EH (cell line): ENCODE measurements at places on chromosomes 7 and 10.
A peak's percentile ranks its signal among the peaks of the same experiment; 100 is the strongest.

- DNase-seq = no peak
Measured at GRCh38 chr10:55446441-55447002, 645.5 kb upstream of the PCDH15 start.

GRCh38 chr7:74380720-74381119 is 73.0 kb upstream of the GTF2IRD1 start:
- DNase-seq = no peak

DNA sequence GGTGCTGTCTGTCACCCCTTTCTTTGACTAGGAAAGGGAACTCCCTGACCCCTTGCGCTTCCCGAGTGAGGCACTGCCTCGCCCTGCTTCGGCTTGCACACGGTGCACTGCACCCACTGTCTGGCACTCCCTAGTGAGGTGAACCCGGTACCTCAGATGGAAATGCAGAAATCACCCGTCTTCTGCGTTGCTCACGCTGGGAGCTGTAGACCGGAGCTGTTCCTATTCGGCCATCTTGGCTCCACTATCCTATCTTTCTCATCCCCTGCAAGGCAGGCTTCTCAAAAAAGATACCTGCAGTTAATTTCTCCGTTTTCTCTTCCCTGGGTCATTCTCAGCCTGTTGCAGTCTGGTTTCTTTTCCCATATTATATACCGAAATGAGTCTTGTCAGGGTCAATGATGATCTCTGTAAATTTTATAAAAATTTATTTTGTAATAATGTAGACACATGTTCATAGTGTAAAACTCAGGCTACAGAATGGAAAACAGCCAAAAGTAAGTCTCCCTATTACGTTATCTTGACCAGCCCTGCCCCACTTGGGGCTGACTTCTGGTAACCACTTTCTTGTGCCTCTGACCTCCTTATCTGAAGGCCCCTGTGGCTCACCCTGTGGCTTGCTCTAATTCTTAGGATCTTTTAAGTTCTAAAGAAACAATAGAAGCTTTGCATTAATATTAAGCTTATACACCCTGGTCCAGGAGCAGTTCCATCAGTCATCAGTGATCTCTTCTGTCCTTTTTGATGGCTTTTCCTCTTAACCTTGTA is 20.7 kb downstream of the BLVRA start:
- no peak for DNase-seq

DNA sequence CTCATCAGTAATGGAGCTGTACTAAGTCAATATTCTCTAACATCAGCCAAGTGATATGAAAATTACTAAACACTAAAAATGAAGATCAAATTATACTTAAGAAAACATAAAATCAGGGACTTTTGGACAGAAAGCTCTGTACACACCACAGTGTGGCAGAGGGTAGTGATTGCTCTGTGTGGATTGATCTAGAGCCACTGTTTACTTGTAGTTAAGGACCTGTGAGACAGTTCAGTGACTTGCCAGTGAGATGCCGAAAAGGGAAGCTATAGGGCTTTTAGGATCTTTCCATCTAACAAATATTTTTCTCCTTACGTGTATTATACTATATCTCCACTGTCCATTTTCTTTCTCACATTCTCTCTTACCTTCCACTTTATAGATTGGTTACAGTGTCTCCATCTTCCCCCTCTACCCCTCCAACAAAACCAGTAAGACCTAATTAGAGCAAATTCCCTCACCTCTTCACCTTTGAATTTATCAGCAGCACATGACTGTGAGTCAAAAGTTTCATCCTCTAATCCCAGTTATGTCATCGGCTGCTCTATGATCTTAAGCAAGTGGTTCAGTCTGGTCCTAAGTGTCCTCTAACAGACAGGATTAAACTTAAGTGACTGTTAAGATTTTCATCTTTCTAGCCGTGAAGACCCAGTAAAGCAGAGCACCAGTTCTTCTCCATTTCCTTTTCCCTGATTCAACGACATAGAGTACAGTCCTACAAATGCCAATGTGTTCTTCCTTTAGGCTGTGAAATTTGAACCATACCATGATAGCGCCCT is 6.9 kb downstream of the PIK3CG start:
- DNase-seq = no peak

DNA sequence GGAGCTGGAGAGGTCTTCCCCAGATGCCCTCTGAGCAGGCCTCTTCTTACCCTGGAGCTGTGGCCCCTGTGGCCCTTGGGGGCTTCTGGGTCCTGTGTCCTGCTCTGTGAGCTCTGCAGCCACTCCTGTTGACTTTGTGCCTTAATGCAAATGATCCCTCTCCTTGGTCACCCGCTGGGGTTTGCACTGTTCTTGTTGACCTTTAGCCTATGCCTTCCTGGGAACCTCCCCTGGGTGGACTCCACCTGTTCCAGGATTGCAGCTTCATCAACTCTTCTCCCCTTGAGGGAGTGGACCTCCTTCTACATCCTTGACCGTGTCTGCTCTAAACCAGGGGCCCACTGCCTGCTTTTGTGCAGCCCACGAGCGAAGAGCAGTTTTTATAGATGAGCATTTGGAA is 58.6 kb upstream of the CTBP2 start:
- DNase-seq = no peak

DNA sequence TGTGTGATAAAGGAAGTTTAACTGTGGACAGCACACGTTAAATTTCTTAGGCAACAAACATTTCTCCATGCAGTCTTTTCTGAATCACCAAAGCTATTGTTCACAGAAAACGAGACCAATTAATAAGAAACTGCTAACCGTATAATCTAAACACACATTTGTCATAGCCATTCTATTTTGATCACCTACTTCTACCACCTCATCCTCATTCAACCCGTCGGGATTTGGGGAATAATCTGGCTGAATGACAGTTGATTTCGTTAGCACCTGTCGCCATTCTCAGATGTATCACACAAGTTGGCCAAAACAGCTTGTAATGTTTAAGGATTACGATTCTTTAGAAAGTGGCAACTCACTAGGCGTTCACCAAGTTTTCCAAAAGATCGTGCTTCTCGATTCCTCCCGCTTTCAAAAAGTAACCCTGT is 1.2 kb downstream of the EZH2 start:
- DNase-seq = peak; percentile 10

DNA sequence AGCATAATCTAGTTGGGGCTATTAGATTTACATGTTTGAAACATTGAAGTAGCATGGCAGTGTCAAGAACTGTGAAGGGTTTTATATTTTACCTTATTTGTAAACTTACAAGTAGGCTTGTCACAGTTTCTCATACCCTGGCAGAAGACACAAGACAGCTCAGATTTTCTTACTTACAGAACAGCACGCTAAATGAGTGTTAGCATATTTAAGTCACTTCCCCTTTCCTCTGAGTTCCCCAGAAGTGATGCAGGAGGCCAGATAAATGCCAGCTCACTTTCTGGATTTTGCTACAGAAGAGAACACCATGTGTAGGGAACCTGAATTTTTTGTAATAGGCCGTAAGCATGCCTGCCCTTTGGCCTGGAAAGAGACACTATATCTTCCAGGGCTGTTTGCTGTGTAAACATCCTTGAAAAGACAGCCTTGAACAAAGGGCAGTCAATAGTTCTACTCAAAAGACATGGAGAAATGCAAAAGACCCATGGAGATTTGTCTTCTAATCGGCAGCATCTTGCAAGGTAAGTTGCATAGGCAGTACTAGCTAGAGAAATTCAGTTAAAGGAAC is 279.1 kb downstream of the PHF14 start:
- no peak for DNase-seq

- no peak for DNase-seq
Measured at GRCh38 chr7:37097276-37097675, 351.4 kb downstream of the ELMO1 start.

DNA sequence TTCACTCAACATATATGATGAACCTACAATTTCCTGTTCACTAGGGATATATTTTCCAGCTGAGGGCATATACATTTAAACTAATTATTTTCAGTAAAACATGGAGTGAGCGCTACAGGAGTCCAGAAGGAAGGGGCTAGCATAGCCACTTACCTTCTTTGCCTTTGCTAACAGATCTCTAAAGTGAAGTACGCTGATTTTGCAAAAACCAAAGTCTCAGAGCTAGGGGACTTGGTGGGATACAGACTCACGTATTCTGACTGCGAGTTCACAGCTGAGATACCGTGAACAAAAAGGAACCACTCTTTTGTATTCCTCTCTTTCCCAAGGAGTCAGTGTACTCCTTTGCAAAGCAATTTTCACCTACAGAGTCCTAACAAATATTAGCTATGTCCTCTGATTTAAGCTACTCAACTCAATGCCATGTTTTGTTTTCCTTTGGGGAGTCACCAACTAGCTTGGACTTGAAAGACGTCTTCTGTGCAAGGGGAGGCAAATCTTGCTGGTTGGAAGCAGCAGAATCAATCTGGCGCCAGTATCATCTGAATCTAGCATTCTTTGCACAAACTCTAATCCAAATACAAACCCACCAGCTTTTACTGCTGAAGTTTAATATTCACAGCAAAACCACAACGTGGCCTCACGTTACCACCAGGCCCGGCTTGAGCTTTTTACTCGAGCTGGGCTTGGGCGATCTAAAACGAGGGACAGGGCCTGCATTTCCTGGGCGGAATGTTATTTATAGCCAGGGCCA is 657 bp downstream of the CDNF start:
- no peak for DNase-seq

DNA sequence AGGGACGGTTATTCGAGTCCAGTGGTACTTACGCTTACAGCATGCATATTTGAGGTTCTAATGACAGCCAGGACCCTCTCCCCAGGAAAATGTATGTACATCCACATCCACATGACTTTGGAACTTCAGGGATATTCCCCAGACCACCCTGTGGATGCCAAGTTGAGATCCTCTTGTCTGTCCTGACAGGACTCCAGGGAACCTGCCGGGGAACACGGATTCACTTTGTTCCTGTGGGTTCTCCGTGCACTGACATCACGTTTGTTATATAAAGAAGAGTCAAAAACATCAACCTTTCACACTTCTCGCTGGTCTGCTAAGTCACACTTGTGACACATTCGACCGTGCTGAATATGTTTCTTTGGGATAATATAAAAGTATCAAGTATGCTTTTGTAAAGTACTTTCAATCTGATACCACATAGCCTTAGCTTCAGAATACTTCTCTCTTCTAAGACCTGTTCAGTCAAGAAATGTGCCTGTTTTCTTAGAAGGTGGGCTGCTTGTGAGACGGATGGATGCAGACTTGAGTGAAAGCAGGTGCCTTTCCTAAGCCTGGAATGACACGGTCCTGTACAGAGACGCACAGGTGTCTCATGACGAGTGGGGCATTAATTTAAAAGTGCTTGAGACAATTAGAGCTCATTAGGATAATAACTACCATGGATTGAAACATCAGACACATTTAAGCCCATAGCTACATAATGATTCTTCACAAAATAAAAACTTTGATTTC is 38.7 kb downstream of the CALML5 start:
- no peak for DNase-seq

DNA sequence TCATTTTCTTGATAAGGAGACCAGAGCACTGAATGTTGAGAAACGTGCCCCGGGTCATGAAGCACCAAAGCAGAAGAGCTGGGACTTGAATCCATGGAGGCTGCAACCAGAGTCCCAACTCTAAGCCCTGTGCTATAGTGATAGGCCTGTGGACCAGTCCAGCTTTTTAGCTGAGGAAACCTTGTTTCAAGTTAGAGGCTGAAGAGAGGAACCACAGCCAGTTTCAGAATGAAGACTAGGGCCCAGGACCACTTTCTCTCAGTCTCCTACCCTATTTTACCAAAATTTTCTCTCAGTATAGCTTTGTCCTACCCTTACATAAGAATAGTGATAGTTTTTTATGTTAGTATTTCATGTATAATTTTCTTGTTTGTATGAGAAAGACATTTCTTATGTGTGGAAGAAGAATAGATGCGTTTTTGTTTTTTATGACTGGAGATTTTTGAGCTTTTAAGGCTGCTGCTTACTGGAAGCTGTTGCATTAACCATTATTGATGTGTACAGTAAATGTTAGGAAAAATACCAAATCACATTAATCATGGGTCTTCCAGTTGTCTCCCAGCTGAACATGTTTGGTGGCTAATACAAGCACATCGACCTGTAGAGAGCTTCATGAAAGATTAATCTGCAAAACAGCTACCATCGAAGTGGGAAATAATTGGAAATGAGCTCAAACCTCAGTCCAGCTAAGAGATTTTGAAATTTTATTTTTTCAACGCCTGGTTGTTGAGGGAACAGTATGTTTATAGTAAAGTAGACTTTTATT is 45.0 kb upstream of the CSTF2T start:
- no peak for DNase-seq

DNA sequence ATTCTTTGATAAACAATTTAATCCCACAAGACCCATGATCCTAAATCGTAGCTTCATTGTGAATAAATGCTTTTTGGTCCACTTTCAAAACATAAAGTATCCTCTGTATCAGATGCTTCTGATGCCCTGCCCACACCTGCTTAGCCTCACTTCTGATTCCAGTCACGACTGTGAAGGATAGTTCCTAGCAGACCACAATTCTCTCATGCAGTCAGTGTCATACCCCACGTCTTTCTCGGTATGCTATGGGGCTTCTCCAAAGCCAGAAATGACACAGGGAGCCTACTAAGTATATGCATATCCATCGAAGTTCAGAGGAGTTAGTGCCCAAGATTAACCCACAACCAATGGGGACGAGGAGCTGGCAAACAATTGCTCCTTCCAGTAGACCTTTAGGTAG is 27.6 kb upstream of the CTNNA3 start:
- DNase-seq = no peak
